ENCODE measurements at places on chromosomes 5 and 9. TPM values are rescaled to one million over a fixed set of nuclear protein-coding genes. Genes with fewer than 3 reads are reported as not detected.

SPATA31D3 gene
- total RNA-seq, result not detected

DNA sequence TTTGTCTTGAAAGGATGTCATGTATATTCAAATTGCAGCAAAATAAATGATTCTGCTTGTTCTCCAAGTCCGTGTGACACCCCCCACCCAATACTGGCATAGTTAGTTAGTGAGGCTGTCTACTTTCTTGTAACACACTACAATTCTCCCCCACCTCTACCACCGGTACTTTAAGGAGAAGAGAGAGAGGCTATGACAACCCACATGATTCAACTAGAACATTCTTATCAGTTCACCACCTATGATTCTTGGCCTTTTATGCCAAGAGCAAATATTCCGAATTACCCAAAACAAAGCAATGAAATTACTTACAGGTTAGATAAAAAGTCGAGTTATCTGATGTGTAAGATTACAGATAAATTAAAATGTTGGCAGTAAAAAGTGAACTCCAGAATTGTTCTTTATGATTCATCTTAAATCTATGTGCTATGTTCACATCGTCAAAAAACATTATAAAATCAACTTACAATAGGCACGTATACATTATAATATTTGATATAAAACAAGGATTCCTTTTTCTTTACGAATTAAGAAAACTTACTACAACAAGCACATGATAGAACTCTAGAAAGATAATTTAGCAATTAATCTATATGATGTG is 14.4 kb downstream of the MEF2C start:
- no peaks in the 10 kb centered on the region for H3K36me3 ChIP-seq
- no peak overlapping the region for H3K4me3 ChIP-seq
- H3K4me1 ChIP-seq, result no peaks in the 10 kb centered on the region
- no peaks in the 10 kb centered on the region for H3K27me3 ChIP-seq
- no peak for DNase-seq

DNA sequence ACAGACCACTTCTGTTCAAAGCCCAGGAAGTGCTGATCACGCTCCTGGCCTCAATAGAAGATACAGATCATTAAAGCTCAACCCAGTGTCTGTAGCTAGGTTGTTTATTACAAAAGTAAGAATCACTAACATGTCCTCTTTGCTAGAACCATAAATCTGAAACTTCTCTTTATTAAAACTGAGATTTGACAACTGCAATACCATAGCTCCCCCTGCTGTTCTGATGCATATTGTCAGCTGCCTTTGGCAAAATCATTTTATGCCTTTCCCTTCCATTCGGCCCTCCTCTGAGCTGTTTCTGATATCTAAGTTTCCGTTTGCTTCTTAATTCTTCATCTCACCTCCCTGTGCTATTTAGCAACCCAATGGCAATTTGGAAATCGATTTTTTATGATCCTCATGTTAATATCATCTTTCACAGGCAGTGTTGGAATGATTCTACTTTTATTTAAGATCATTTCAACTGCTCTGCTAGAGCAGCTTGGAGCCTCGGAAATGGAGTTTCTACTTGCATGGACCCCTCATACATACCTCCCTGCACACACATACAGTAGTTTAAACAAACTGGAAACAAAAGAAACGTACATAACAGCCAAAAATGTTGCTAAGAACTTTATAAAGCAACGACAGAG is 998.8 kb downstream of the MAT2B start:
- no peak overlapping the region for H3K27ac ChIP-seq
- H3K4me1 ChIP-seq, result no peaks in the 10 kb centered on the region
- no peaks in the 10 kb centered on the region for H3K27me3 ChIP-seq
- no peaks in the 10 kb centered on the region for H3K36me3 ChIP-seq

DNA sequence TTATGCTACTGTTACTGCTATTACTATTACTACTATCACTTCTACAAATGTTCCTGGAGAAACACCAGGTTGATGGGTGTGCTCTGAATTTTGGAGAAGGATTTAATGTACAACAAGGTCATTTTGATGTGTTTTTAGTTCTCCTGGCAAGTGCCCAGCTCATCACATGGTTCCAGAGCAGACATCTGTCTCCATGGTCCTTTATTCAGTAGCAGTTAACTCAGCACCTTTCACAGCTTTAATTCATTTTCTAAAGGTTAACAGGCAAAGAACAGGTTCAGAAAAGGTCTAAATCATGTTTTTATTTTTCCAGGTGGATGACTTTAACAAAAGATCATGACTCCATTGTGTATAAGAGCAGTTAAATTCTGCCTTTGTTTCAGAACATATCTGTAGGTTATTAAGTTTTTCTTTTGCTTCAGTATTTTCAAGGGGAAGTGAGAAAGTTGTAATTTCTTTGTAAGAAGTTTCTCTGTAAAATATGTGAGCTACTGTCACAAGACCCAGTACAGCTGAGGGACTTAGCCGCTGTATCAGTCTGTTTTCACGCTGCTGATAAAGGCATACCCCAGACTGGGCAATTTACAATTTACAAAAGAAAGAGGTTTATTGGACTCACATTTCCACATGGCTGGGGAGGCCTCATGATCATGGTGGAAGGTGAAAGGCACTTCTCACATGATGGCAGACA is 41.9 kb downstream of the MTRR start:
- no peaks in the 10 kb centered on the region for H3K4me1 ChIP-seq
- H3K27ac ChIP-seq, result no peak overlapping the region
- H3K27me3 ChIP-seq, result no peaks in the 10 kb centered on the region

HDHD3 gene
- total RNA-seq, result 16.5 TPM

DNA sequence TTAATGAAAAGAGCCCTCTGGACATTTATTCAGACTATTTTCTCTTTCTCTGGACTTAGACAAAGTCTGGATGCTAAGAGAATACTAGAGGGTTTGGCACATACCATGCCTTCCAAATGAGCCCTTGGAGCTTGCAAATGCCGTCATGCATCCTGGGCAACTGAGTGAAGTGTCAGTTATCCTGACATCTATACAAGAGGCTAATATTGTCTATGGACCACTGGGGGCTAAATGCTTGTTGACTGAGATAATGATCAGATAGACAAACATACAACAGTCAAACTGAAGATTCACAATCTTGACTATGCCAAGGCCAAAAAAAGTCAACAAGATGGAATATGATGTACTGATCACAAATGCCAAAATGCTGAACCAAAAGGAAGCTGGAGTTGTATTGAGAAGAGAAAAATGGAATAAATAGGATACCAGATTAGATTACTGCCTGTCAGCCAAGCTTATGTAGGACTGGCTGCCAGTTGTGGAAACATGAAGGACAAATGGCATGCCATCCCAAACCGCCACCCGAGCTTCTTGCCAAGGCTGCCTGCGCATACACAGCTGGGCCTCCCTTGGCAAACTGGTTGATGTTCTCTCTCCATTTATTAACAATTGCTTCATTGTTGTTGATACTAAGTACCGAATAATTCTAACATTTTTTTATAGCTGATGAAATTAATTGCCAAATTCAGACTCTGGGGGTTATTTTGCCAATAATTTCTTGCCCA is 240.1 kb upstream of the GRAMD2B start:
- H3K4me3 ChIP-seq, result no peak overlapping the region
- DNase-seq, result no peak
- no peaks in the 10 kb centered on the region for H3K27me3 ChIP-seq
- H3K27ac ChIP-seq, result no peak overlapping the region

- no peak overlapping the region for H3K4me3 ChIP-seq
- no peak overlapping the region for H3K27ac ChIP-seq
- peaks cover 7% of the 10 kb centered on the region for H3K4me1 ChIP-seq
- no peaks in the 10 kb centered on the region for H3K36me3 ChIP-seq
- H3K27me3 ChIP-seq, result no peaks in the 10 kb centered on the region
Measured at GRCh38 chr5:148974642-148975327, 88.1 kb downstream of the SH3TC2 start.

DNA sequence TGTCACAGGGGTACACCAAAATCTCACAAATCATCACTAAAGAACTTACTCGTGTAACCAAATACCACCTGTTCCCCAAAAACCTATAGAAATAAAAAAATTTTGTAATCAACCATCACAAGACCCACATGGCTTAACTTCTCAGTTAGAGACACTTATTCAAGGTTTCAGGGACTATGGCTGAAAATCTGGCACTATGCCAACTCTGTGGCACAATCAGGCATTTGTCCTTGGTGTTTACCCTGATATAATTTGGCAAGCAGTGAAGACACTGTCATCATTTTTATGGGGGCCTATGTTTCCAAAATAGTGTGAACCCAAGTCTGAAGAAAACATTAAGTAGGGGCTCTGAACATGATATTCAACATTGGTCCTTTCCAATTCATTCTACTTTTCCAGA is 59.0 kb downstream of the ZNF622 start:
- no peaks in the 10 kb centered on the region for H3K4me1 ChIP-seq
- H3K36me3 ChIP-seq, result no peaks in the 10 kb centered on the region
- no peak overlapping the region for H3K4me3 ChIP-seq
- H3K27me3 ChIP-seq, result no peaks in the 10 kb centered on the region
- no peak for DNase-seq

DNA sequence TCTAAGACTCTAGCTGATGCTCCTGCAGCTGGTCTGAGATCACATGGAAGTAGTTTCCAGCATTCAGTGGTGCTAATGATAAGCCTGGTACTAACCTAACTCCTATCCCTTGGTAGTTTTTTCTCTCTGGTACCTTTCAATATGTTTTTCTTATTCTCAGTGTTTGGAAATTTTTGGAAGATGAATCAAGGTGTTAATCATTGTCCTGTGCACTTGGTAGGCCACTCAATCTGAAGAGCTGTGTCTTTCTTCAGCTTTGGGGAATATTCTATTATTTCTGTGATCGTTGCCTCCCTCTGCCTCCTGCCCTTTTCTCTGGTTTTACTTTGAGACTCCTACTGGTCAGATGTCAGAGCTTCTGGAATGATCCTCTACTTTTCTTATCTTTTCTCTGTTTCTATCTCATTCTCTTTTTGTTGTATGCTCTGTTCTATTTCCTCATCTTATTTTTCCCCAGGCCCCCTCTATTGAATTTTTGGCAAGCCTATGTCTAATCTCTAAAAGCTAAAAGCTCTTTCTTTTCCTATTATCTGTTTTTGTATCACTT is 136.8 kb downstream of the APBA1 start:
- no peak for DNase-seq
- no peaks in the 10 kb centered on the region for H3K27me3 ChIP-seq
- H3K4me1 ChIP-seq, result no peaks in the 10 kb centered on the region
- H3K4me3 ChIP-seq, result no peak overlapping the region
- no peaks in the 10 kb centered on the region for H3K36me3 ChIP-seq

- no peaks in the 10 kb centered on the region for H3K36me3 ChIP-seq
- H3K4me3 ChIP-seq, result no peak overlapping the region
- no peaks in the 10 kb centered on the region for H3K4me1 ChIP-seq
- no peaks in the 10 kb centered on the region for H3K27me3 ChIP-seq
Measured at GRCh38 chr5:142095651-142096330, 12.8 kb upstream of the NDFIP1 start.

- no peaks in the 10 kb centered on the region for H3K27me3 ChIP-seq
- no peak overlapping the region for H3K4me3 ChIP-seq
- no peak overlapping the region for H3K27ac ChIP-seq
- H3K36me3 ChIP-seq, result no peaks in the 10 kb centered on the region
- no peaks in the 10 kb centered on the region for H3K4me1 ChIP-seq
Measured at GRCh38 chr9:91992461-91993041, 42.5 kb upstream of the ROR2 start.

DNA sequence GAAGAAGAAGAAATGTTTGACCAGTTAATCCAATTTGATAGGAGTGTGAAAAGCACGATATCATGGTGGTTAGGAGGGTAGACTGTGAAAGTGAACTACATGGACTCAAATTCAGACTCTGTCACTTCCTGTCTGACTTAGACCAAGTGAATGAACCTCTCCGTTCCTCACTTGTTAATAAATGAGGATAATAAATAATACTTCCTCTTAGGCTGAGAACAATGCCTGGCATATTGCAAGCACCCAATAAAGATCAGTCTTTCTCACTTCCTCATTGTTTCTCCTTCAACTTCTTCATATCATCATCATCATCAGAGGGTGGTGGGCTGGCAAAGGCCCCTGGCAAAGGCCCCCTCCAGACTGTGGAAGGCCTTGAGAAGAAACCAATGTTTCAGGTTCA is 148.7 kb downstream of the CDK5RAP2 start:
- no peaks in the 10 kb centered on the region for H3K27me3 ChIP-seq
- H3K36me3 ChIP-seq, result peaks cover 8% of the 10 kb centered on the region
- DNase-seq, result no peak
- H3K4me3 ChIP-seq, result no peak overlapping the region
- H3K27ac ChIP-seq, result no peak overlapping the region

DNA sequence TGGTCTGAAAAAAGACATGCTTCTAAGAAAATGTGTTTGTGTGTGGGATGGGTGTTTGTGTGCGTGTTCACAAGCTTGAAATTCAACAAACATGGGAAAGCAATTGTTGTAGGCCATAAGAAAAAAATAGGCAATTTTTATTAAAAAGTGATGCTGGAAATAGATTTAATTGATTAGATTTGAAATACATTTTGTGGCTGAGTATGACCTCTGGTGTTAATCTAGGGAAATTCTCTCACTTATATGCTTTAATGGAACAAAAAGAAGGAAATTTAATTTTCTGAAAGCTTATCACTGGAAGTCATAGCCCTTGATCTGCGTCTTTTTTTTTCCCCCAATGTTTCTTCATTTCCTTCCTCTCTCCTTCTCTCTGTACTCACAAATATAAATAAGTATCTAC is 3.5 kb upstream of the KCNN2 start:
- no peak for DNase-seq
- no peak overlapping the region for H3K27ac ChIP-seq
- no peaks in the 10 kb centered on the region for H3K36me3 ChIP-seq
- peaks cover 10% of the 10 kb centered on the region for H3K4me1 ChIP-seq
- peaks cover 9% of the 10 kb centered on the region for H3K27me3 ChIP-seq

- no peak overlapping the region for H3K27ac ChIP-seq
- H3K36me3 ChIP-seq, result no peaks in the 10 kb centered on the region
- no peaks in the 10 kb centered on the region for H3K27me3 ChIP-seq
- DNase-seq, result no peak
- no peaks in the 10 kb centered on the region for H3K4me1 ChIP-seq
Measured at GRCh38 chr5:60585618-60586017, 114.3 kb downstream of the DEPDC1B start.

DNA sequence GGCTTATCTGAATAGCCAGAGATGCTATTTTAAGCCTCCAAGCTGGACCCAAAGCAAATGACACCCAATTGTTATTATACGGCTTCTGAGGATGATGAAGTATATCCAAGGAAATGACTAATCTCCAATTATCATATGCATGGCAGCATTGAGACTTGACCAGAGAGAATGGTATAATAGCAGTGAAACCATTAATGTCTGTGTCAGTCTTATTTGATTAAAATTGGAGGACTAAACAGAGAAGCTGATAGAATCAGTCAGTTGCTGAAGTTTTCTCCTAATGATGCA is 200.5 kb downstream of the EFNA5 start:
- DNase-seq, result no peak
- no peaks in the 10 kb centered on the region for H3K36me3 ChIP-seq
- H3K4me1 ChIP-seq, result peaks cover 20% of the 10 kb centered on the region
- H3K27ac ChIP-seq, result peak overlapping the region; percentile 76
- H3K27me3 ChIP-seq, result no peaks in the 10 kb centered on the region
